ENCODE measurements at places on chromosomes 5 and 9. TPM values are rescaled to one million over a fixed set of nuclear protein-coding genes. Genes with fewer than 3 reads are reported as not detected.

Gene AMBP
- 0.30 TPM for total RNA-seq

Gene TGFBR1
- 44.2 TPM for total RNA-seq

Gene SHISAL2B
- total RNA-seq, result not detected

Gene PCDHB8
- 0.49 TPM for total RNA-seq

DNA sequence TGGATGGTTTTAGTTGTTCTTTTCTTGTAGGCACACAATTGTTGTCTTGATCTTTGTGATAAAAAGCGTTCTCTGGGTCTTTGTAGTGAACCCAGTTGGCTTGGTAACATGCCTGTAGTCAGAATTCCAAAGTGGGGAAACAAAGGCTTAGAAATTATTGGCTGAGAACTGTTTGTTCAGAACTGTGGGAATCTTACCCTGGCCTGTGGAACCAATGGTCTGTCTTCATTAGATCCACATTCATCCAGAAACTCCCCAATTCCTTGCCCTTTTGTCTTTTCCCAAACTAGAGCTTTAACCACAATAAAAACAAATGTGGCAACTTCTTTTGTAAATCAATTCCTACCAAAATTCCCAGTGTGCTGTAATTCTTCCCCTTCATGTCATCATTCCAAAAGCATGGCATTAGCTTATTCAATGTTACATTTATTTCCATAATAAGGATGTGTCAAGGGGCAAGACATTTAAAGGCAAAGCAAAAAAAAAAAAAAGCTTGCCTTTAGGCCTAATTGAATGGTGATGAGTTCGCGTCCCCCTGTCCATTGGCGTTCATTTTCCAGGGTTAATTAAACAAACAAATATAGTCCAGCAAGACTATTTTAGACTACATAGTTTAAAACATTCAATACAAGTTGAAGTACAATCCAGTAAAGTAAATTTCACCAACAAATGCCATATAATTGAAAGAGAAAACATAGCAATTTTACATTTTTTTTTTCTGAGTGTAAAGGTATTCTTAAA is 249.8 kb upstream of the ZNF608 start:
- no peak for DNase-seq

- DNase-seq, result no peak
Observed at GRCh38 chr5:74990194-74990593, 62.2 kb downstream of the GCNT4 start.

DNA sequence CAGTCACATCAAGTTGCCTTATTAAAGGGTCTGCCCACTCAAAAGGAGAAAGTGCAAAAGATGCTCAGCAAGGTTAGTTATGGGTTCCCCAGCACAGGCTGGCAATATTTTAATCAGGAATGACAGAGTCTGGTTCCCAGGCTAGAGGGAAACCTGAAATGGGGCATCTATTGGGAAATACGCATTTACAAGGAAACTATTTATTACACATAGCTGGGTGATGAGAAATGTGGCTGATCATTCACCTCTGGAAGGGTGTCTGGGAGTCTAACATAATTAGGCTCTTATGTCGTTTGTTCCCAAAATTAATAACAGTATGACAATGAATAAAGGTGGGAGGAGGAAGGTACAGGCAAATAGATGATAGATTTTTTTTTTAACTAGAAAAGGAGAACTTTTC is 314.7 kb downstream of the ENC1 start:
- no peak for DNase-seq

DNA sequence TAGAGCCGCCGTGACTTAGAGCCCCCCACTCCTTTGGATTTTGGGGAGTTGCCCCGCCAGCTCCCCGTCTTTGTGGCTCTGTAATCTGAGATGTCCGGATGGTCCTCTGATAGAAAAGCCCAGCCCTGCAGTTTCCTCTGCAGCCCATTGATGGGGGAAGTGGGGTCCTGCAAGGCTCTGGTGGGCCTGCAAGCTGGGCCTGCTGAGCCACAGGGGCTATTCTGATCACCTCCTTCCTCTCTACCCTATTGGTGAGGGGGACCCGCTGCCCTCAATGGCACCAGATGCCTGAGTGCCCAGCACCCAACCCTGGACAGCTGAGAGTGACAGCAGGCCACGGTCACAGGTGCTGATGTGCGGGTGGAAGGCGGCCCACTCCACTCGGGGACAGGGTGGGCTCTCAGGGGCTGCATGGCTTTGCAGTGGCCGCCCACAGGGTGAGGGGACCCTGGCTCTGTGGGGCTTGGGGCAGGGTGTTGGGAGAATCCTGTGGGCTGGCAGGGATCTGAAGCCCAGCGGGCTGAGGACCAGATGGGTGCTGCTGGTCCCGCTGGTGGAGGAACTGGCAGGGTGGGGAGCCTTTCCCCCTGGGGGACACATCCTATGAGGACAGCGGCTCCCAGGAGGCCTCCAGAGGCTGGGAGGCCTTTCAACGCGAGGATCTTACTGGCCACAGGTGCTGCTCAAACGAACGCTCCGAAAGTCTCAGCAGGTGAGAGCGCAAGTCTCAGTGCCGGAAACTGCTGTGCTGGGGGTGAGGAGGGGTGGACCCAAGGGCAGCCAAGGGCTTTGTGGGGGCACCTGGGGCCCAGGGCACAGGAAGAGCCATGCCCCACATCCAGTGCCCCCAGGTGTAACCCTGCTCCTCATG is 30.0 kb upstream of the LPCAT1 start:
- no peak for DNase-seq

DNA sequence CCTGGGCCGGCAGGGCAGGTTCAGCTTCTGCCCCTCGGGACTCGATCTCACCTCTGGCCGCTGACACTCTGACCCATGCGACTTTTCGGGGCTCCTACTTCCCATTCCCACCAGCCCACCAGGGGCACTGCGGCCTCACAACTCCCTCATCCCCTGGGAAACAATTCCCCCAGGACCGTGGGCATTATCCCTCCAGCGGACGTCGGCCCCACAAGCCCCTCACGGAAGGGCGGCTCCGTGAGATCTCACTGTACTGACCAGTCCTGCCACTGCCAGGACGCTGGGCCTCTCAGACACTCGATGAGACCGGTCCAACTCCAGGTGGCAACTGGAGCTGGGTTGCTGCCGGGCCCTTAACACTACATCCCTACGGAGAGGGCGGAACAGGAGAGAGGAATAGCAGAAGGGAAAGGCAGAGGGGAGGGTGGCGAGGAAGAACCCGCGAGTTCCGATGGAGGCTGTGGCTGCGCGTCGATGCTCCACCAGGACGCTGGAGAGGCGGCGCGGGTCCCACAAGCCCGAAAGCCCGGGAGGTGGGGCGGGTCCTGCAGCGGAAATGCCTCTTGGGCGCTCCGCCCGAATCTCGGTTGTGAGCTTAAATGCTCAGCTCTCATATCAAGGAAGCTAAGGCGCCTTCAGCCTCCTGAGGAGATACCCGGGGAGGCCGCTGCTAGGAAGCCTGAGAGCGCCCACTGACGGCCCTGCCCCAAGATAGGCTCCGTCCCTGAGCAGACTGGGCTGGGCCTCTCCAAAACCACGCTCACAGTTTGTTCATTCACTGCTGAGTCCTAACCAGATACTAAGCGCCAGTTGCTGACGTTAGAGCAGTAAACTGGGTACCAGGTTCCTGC is 36.3 kb downstream of the VCP start:
- DNase-seq, result no peak

DNA sequence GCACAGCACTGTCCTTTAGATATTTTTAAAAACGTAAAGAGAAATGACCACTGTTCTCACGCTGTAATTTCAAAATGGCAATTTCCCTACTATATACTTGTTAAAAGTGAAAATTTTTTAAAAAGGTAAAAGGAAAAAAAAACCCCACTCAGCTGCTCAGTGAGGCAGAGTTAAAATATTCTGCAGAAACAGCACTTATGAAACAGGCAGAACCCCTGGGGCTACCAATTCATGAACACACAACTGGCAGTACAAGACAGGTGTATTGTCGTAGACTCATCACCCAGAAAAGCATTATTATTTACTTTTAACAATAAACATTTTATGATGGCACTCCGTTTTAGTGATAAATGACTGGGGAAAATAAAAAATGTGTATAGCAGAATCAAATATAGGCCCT is 1.5 kb upstream of the RASGRF2 start:
- DNase-seq, result no peak

DNA sequence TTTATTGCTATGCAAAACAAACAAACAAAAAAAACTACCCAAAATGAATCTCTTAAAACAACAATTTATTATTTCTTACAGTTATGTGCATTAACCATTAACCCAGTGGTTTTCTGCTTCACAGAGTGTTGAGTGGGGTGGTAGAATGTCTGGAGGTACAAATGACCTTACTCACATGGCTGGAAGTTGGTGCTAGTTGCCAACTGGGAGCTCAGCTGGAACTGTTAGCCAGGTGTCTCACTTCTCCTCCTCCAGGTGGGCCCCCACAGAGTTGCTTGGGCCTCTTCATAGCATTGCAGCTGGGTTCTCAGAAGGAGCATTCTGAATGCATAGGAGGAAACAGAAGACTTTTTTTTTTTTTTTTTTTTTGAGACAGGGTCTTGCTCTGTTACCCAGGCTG is 10.5 kb upstream of the B4GALT1 start:
- no peak for DNase-seq

DNA sequence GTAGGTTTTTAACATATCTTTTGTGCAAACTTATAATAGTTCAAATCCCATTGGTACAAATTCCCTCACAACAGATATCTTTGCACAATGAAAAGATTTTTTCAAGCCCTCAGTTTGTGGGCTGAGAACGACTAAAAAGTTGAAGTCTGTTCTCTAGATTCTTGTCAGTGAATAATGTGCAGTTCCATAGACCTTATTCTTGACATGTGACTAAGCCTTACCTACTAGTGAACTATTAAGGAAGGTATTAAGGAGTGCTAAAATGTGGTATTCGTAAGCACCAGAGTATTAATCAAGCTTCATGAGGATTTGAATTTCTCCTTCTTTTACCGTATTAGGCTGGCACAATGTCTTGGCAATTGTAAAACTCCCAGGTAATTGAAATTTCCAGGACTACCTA is 205.6 kb upstream of the DMRTA1 start:
- no peak for DNase-seq

GRCh38 chr9:107681988-107682387 is 192.4 kb upstream of the KLF4 start:
- no peak for DNase-seq

DNA sequence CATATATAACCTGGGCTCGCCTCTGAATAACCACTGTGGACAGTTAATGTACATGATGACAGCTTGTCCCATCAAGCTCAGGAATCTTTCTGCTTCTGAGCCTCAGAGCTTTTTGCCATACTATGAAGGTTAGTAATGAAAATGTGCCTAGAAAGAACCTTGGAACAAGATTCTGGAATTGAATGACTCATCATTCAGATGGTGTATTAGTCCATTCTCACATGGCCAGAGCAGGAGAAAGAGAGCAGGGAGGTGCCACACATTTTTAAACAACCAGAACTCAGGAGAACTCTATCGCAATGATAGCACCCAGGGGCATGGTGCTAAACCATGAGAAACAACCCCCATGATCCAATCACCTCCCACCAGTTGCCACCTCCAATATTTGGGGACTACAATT is 542.1 kb downstream of the PRR16 start:
- no peak for DNase-seq

- peak; percentile 67 for DNase-seq
Observed at GRCh38 chr9:97293207-97293721, 14.2 kb upstream of the CCDC180 start.

- DNase-seq, result no peak
Observed at GRCh38 chr5:94031631-94032030, 290.2 kb upstream of the POU5F2 start.

- DNase-seq, result no peak
Observed at GRCh38 chr9:19229595-19230354, 718 bp upstream of the DENND4C start.

GRCh38 chr5:64532657-64533056 is 26.8 kb downstream of the RGS7BP start:
- DNase-seq, result no peak
